ENCODE measurements at places on chromosomes 7 and 10. TPM values are rescaled to one million over a fixed set of nuclear protein-coding genes. Genes with fewer than 3 reads are reported as not detected.

- H3K27me3 ChIP-seq, result no peaks in the 10 kb centered on the region
- DNase-seq, result no peak
- H3K27ac ChIP-seq, result no peak overlapping the region
- H3K4me1 ChIP-seq, result no peaks in the 10 kb centered on the region
- no peak overlapping the region for H3K4me3 ChIP-seq
These were observed 302.7 kb downstream of the SUGCT start for GRCh38 chr7:40437498-40437897.

- no peaks in the 10 kb centered on the region for H3K36me3 ChIP-seq
- H3K27me3 ChIP-seq, result no peaks in the 10 kb centered on the region
- no peak overlapping the region for H3K27ac ChIP-seq
- peaks cover 7% of the 10 kb centered on the region for H3K4me1 ChIP-seq
- DNase-seq, result no peak
These were observed 130.3 kb downstream of the SDK1 start for GRCh38 chr7:3431306-3431705.

DNA sequence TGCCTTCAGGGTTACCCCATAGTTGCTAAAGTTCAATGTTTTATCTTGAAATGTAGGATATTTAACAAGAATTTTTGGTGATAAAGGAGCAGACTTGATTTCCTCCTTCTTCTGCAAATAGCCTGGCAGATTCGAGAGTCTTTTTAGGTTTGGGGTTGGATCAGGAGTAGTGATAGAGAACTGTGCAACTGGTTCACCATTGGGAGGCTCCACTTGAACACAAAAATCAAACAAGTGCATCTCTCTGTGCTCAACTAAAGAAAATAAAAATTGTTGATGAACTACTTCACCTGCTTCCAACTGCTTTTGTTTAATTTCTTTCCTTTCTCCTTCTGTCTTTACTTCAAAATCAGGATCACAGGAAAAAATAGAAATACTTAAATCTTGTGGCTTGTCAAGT lies 58.5 kb downstream of the MACC1 start:
- no peak overlapping the region for H3K4me3 ChIP-seq
- no peak for DNase-seq
- H3K27ac ChIP-seq, result no peak overlapping the region
- no peaks in the 10 kb centered on the region for H3K27me3 ChIP-seq
- H3K4me1 ChIP-seq, result no peaks in the 10 kb centered on the region
- no peaks in the 10 kb centered on the region for H3K36me3 ChIP-seq

ADD3 gene
- total RNA-seq, result 202 TPM

- H3K4me3 ChIP-seq, result peak overlapping the region; percentile 87
- peaks cover 4% of the 10 kb centered on the region for H3K36me3 ChIP-seq
- DNase-seq, result peak; percentile 76
- H3K27ac ChIP-seq, result peak overlapping the region; percentile 68
- H3K4me1 ChIP-seq, result peaks cover 32% of the 10 kb centered on the region
- H3K27me3 ChIP-seq, result peaks cover 75% of the 10 kb centered on the region
These were observed 1.1 kb upstream of the ZNF503 start for GRCh38 chr10:75402486-75403143.

SFMBT2 gene
- 2.6 TPM for total RNA-seq

WEE2 gene
- not detected for total RNA-seq

DNA sequence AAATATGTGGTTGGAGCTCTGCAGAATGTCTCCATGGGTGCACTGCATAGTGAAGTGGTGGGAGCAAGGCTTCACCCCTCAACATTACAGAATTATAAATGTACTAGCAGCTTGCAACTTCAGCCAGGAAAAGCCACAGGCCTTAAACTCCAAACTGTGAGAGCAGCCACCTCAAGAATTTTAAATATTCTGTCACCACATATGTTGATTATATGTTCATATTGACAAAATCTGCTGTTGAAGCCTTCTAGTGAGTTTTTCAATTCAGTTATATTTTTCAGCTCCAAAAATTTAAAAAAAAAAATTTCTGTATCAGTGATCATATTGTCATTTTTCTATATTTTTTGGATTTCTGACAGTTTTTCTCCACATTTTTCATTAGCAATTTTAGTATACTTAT lies 30.9 kb upstream of the AKR1C2 start:
- DNase-seq, result no peak
- no peaks in the 10 kb centered on the region for H3K4me1 ChIP-seq
- H3K27me3 ChIP-seq, result no peaks in the 10 kb centered on the region
- no peaks in the 10 kb centered on the region for H3K36me3 ChIP-seq

All from neural progenitor cell (in vitro differentiated cells).